ENCODE measurements at places on chromosomes 5 and 9.

DNA sequence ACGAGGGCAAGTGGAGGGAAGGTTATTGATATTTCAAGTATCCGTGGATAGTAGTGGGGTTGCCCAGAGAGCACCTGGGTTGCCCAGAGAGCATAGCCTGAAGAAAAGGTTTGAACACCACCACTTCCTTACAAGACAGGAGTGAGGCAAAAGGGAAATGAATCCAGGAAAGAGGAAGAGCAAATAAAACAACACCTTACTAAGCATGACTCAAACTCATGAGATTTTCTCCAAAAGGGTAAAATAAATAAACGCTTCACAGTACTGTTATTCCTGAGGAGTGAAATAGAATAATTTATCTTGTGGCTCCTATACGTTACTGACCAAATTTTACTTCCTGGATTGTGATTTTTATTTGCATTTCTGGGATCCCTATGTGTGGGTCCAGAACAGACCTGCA lies 65.2 kb upstream of the PTPRD start:
- no peak for DNase-seq

DNA sequence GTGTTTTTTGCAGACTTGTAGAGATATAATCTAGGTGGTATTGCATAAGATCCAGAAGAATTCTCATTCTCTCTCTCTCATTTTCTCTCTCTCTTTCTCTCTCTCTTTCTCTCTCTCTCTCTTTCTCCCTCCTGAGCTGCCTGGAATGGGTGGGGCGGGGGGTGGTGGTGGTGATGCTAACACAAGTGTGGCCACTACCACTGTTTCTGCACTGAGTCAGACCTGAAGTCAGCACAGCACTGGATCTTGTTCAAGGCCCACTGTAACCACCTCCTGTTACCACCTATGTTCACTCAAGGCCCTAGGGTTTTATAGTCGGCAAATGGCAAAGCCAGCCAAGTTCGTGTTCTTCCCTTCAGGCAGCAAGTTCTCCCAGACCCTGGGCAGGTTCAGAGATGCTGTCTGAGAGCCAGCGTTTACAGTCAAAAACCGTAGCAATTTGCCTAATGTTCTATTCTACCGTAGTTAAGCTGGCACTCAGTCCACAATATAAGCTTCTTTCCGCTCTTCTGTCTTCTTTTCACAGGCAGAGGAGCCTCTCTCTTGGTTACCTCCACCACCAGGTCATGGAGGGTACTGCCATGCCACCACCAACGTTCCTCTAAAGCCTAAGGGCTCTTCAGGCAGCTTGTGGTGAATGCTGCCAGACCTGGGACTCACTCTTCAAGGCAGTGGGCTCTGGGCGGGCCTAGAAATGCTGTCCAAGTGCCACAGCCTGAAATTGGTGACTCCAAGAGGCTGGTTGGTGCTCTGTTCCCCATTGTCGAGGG lies 235.7 kb upstream of the PRR16 start:
- peak; percentile 44 for DNase-seq

- DNase-seq: no peak
Observed at GRCh38 chr5:146109379-146109778, 4.0 kb upstream of the PLAC8L1 start.

DNA sequence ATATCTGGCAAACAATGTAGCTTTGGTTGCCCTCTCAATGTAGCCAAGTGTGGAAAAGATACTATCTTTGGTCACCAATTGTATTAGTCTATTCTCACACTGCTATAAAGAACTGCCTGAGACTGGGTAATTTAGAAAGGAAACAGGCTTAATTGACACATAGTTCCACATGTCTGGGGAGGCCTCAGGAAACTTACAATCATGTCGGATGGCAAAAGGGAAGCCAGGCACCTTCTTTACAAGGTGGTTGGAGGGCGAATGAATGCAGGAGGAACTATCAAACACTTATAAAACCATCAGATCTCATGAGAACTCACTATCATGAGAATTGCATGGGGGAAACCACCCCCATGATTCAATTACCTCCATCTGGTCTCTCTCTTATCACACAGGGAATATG lies 133.1 kb upstream of the TBCA start:
- no peak for DNase-seq

GRCh38 chr9:37163299-37163698 lies 42.9 kb downstream of the ZCCHC7 start:
- DNase-seq: no peak
